CMK (cell line): ENCODE measurements at places on chromosomes 11 and 22.

GRCh38 chr11:24298146-24298545 lies 198.7 kb upstream of the LUZP2 start:
- no peak for DNase-seq

DNA sequence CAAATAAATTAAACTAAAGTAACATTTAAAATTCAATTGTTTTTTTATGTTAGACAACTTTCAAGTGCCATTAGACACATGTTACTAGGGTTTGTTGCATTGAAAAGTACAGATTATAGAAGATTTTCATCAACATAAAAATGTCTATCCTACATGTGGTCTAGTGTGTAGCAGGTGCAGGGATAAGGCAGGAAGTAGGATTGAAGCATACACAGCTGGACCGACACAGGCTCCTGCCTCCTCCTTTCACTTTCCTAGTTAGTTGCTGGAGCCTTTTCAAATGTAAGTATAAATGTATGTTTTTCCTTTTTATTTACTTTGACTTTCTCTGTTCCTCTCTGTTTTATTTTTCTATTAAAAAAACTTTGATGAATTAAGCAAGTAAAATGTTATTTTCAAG lies 246.9 kb upstream of the LUZP2 start:
- DNase-seq: no peak

DNA sequence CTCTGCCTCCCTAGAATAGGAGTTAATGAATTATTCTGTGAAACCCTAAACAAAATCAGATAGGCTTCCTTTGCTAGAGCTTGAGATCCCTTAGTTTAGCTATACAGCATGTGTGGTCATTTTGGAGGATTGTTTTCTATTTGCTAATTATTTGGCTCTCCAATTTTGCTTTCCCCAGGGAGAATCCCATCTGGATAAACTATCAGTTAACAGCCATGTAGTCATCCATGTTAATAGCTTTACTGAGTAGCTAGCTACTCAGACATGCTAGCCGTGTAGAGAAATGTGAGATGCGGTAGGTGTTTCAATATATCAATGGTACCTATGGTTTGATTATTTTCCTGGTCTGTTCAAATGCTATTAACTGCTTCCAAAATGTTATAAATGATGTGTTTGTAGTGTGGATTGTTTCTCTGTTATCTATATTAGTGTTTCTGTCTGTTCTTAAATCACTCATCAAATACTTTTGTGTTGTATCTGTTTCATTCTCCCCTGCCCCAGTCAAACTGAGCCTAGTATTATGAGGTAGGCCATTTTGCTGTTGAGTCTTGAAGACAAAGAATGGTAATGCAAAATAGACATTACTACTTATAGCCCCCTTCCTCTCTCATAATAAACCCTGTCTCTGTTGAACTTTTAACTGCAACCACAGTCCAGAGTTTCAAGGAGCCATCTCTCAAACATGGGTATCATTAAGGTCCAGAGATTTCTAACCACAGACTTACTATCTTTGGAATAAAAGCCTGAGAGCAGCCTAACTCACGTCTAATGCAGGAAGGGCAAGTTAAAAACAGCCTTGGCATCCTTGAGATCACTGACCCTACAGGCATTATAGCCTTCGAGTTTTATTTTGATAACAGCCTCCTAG lies 56.1 kb upstream of the GRAMD1B start:
- no peak for DNase-seq

DNA sequence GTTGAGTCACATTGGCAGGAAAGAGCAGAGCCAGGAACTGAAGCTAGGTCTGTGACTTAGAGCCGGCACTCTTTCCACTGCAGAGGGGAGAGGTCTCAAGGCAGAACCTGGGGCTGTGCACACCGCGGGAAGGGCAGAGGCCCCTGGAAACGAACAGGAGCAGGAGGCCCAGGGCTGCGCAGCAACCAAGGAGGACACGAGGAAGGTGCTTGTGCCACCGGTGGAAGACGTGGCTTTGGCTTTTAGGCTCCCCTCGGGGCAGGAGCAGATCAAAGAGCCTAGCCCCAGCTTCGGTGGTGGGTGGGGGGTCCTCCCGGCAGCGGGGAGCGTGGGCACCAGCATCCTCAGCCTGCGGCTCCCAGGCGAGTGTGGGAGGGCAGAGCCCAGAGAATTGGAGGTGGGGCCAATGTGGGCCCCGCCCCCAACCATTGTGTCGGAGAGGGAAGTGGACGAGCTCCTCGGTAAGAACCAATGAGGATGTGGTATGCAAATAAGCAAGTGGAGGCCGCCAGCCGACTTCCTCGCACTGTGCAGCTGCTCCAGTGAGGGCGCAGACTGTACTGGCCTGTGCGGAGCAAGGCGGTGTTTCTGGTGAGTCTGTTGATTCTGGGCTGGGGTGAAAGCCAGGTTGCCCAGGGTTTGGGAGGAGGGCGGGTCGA lies at the start of gene CCDC116:
Gene CCDC116, plus strand, starts transcription at position 524 of the 659 bp plus-strand sequence. CDS start 422 bp downstream, outside the sequence.
- DNase-seq: peak; percentile 82

DNA sequence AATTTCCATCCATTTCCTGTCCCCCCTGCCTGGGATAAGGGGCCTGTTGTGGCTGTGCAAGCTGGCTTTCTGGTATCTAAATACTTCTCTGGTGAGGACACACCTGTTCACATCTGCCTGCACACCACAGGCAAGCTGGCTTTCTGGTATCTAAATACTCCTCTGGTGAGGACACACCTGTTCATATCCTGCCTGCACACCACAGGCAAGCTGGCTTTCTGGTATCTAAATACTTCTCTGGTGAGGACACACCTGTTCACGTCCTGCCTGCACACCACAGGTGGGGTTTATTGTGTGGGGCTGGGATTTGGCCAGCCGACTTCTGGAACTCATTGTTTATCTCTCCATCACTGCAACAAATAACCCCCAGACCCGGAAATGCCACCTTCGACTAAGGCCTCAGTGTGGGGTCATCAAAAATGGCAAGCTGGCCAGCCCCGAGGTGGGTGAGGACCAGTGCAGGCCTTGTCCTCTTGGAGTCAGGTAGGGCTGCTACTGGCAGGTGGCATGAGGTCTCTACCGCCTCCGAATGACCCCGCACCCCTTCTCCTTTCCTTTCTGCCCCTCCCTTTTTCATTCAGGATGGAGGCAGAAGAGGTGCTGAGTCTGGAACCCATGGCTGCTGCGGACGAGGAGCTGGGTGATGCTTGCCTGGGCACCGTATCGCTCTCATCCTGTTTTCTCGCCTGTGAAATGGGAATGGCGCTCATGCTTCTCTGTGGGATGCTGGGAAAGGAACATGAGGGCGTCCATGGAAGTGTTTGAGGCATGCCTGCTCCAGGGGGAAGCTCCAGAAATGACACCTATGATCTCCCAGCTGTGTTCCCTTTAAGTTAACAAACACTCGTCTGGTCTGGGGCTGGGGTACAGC lies 43.5 kb upstream of the MYEOV start:
- no peak for DNase-seq

- DNase-seq: no peak
Measured at GRCh38 chr11:72377596-72377995, 56.7 kb downstream of the CLPB start.

- no peak for DNase-seq
Measured at GRCh38 chr22:23386822-23387580, 193.1 kb downstream of the IGLL1 start.

GRCh38 chr11:127451861-127452260 lies 451.3 kb upstream of the KIRREL3 start:
- no peak for DNase-seq

- DNase-seq: no peak
Measured at GRCh38 chr22:41913842-41914534, 886 bp downstream of the SHISA8 start.

- DNase-seq: no peak
Measured at GRCh38 chr11:13962562-13963168, at the start of gene SPON1. Gene SPON1, plus strand, starts transcription at chr11:13962723. Its CDS starts 182 bp downstream, at chr11:13962905.

DNA sequence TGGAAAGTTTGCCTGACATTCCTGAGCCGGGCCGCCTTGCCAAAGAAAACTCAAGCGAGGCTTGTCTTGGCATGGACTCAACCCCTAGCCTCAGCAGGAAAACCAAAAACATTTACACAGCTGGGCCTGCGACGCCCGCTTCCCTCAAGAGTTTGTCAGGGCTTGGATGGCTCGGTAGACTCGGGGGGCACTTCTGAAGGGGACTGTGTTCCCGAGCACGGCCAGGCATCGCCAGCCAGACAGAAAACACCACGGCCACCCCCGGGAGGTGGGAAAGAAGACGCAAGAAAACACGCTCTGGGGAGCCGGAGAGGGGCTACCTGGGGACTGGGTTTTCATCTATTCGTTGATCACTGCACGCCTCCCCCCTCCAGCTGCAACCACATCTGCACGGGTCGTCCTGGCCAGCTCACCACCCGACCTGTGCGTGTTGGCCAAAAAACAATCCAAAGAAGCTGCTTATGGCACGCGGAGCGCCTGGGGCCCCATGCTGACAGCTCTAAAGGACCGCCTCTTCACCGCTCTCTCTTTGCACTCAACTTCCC lies 380.7 kb downstream of the MN1 start:
- no peak for DNase-seq

- no peak for DNase-seq
Measured at GRCh38 chr22:29979777-29980321, 96.9 kb downstream of the MTMR3 start.

DNA sequence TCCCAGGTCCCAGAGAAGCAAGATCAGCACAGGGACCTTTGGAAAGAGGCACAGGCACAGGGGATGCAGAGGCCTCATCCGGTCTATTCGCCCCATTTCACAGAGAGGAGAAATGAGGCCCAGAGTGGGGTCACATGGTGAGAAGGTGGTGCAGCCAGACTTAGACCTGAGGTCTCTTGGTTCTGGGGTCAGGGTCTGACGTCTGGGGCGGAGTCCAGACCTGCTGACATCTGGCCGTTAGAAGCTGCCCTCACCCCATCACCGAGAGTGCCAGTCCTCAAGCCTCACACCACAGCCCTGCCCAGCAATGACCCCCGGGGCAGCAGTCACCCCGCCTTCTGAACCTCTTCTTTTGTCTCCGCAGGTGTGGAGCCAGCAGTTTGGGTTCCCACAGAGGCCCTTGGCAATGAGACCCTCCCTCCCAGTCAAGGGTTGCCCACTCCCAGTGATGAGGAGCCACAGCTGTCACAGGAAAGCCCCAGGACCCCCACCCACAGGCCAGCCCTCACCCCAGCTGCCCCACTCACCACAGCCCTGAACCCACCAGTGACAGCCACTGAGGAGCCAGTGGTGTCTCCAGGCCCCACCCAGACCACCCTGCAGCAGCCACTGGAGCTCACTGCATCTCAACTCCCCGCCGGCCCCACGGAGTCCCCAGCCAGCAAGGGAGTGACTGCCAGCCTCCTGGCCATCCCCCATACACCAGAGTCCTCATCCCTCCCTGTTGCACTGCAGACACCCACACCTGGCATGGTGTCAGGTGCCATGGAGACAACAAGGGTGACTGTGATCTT lies 62.4 kb downstream of the OTOG start:
- no peak for DNase-seq

GRCh38 chr22:27839057-27839660 lies 37.6 kb upstream of the MN1 start:
- DNase-seq: no peak

DNA sequence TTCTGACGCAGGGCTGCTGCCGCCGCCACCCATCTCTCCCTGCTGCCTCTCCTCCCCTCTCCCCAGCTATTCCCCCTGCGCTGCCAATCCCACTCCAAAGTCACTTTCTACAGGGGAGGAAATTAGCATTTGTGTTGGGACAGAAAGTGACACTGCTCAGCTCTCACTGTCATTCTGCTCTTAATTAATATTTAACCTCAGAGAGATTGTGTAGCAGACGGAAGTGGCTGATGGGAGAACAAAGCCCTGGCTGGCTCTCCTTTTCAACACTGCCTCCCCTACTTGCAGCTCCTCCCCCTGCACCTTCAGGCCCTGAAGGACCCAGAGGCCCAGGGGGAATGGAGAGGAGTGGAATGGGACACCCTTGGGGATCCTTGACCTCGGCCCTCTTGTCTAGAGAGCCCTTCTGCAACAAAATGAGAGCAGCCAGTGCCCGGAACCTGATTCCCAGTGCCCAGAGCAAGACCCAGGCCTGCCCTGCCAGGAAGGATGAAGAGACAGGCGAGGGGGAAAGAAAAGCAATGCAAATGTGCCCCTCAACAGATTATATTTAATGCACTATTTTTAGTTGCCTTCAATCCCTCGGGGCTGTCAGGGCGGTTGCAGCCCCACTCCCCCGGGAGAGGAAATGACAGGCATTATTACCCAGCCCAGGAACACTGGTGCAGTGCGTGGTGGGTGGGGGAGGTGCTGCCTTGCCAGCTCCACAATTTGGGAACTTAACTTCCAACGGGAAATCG lies 14.6 kb upstream of the NRGN start:
- DNase-seq: no peak

DNA sequence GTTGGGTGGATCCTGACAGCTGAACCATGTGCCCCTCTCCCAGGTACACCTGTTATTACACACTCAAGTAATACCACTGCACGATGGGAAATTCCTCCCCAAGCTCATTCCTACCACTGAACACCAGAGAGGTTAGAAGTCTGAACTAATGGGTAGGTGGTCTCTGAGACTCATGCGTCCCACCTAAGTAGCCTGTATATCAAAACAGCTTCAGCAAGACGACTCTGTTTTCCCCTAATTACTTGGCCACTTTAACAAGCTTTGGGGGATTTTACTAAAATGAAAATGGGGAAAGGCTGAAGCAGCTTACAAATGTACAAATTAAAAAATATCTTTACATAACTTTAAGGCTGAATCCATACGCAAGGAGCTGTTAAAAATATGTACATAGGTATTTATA lies 29.4 kb downstream of the LGR4 start:
- no peak for DNase-seq

GRCh38 chr11:79768343-79768742 lies 327.5 kb upstream of the TENM4 start:
- no peak for DNase-seq

- no peak for DNase-seq
Measured at GRCh38 chr11:27820249-27820648, 120.0 kb upstream of the BDNF start.

DNA sequence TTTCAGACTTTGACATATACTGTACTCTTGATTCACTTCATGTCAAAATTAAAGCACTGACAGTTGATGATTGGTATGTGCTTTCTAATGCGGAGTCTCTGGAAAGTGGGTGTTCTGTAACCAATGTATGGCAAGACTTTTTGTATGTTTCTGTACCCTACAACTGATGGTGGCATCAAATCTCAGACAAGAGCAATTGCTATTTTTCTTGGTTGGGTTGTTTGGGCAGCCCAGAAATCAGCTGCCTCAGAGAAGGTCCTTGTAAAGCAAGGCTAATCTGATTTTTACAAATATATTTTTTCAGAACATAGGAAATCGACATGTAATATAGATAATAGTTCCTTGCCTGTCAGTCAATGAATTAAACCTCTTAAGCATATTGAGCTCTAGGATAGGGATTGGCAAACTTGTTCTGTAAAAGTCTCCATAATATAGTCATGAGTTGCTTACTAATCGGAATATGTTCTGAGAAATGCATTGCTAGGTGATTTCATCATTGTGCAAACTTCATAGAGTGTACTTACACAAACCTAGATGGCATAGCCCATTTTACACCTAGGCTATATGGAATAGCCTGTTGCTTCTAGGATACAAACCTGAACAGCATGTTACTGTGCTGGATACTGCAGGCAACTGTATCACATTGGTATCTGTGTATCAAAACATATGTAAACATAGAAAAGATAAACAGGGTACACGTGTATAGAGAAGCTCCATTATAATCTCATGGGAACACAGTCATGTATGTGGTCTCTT lies 10.2 kb upstream of the OOSP4A start:
- DNase-seq: no peak
